ENCODE measurements at places on chromosomes 6 and 20. TPM values are rescaled to one million over a fixed set of nuclear protein-coding genes. Genes with fewer than 3 reads are reported as not detected.

DNA sequence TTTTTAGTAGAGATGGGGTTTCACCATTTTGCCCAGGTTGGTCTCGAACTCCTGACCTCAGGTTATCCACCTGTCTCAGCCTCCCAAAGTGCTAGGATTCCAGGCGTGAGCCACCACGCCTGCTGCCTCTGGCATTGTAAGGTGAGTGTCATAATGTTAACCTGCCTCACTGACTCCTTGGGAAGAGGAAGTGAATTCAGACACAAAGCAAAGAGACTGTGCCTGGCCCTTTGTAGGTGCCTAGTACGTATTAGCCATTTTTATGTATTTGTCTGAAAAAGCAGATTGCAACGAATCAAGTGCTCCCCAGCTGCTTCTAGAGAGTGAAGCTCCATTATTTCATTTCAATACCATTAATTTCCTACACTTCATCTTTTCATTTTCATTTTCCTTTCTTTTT, 260.5 kb downstream of the SAMD5 start:
- no peak overlapping the region for H3K27ac ChIP-seq
- no peak overlapping the region for H3K4me3 ChIP-seq
- DNase-seq: no peak
- no peaks in the 10 kb centered on the region for H3K36me3 ChIP-seq

GRCh38 chr6:67792996-67793395, 842.1 kb upstream of the ADGRB3 start:
- no peaks in the 10 kb centered on the region for H3K36me3 ChIP-seq
- H3K27me3 ChIP-seq: no peaks in the 10 kb centered on the region

Gene C6orf132
- total RNA-seq: 1.5 TPM

Gene HMGCLL1
- total RNA-seq: 0.43 TPM

DNA sequence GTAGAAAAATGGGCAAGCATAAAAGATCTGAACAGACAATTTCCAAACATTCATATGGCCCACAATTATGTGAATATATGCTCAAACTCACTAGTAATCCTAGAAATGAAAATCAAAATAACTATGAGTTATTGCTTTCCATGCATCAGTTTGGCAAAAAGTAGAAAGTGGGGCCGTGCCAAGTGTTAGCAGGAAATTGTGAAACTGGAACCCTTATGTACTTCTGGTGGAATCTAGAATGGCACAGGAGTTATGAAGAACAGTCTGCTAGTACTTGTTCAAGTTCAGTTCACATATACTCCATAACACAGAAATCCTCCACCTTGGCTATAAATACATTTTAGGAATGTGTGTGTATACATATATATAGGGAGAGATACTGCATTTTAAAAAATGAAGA, 89.8 kb downstream of the EYA2 start:
- H3K27ac ChIP-seq: no peak overlapping the region
- DNase-seq: no peak
- H3K27me3 ChIP-seq: no peaks in the 10 kb centered on the region
- H3K4me3 ChIP-seq: no peak overlapping the region

- no peaks in the 10 kb centered on the region for H3K27me3 ChIP-seq
- H3K4me1 ChIP-seq: no peaks in the 10 kb centered on the region
- no peak overlapping the region for H3K4me3 ChIP-seq
- no peaks in the 10 kb centered on the region for H3K36me3 ChIP-seq
Observed at GRCh38 chr6:14380086-14380820, 262.7 kb downstream of the CD83 start.

- H3K36me3 ChIP-seq: peaks cover 60% of the 10 kb centered on the region
- H3K27me3 ChIP-seq: no peaks in the 10 kb centered on the region
- peaks cover 31% of the 10 kb centered on the region for H3K4me1 ChIP-seq
Observed at GRCh38 chr6:166928644-166929541, 27.5 kb downstream of the RNASET2 start.

- no peak overlapping the region for H3K27ac ChIP-seq
- no peak overlapping the region for H3K4me3 ChIP-seq
- no peak for DNase-seq
- peaks cover 31% of the 10 kb centered on the region for H3K4me1 ChIP-seq
- peaks cover 36% of the 10 kb centered on the region for H3K36me3 ChIP-seq
Observed at GRCh38 chr20:38982291-38982690, 20.1 kb downstream of the DHX35 start.

DNA sequence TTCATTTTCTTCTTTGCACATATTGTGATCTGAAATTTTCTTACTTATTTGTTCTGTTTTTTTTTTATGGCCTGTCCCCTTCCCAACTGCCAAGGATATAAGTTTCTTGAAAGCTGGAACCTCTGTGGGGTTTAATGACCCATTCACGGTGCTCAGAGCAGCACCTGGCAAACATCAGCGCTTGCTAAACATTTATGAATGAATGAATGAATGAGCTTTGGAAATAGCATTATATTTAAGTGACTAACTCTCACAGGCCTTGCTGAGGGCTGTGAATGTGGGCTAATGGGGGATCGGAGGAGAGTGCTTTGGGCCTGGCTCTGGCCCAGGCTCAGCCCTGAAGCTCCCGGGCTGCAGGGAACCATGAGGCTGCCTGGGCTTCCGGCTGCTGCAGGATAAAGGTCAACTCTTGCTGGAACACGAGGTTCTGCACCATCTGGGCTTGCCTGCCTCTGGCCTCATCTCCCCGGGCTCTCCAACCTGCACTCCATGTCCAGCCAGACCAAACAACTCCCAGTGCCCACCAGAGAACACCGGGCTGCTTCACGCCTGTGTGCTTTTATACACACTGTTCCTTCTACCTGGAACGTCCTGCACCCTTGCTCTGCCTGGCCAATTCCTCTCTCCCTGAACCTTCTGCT, 14.6 kb upstream of the ARMC12 start:
- no peaks in the 10 kb centered on the region for H3K36me3 ChIP-seq
- H3K27ac ChIP-seq: no peak overlapping the region
- DNase-seq: peak; percentile 59
- H3K27me3 ChIP-seq: no peaks in the 10 kb centered on the region

DNA sequence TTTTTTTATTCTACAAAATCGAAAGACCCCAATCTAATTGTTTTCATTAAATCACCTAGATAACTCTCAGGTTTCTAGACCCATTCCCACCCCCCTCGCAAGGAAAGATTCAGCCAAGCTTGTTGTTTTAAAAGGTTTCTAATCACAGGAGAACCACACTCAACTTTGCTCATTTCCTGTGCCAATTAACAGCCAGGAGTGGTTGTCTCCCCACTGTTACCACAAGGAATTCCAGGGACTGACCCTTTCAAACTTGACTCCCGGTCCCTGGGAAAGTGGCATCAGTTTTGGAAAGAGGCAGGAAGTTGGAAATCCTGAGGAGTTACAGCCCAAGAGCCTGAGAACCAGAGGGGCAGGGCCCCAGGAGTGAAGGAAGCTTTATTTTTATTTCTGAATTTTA, 561.3 kb upstream of the JAG1 start:
- H3K36me3 ChIP-seq: no peaks in the 10 kb centered on the region
- no peak for DNase-seq
- H3K27me3 ChIP-seq: no peaks in the 10 kb centered on the region
- H3K4me3 ChIP-seq: no peak overlapping the region
- no peak overlapping the region for H3K27ac ChIP-seq
- H3K4me1 ChIP-seq: peaks cover 11% of the 10 kb centered on the region

Gene VGLL2
- total RNA-seq: 4.2 TPM

Gene EBF4
- total RNA-seq: 2.2 TPM

DNA sequence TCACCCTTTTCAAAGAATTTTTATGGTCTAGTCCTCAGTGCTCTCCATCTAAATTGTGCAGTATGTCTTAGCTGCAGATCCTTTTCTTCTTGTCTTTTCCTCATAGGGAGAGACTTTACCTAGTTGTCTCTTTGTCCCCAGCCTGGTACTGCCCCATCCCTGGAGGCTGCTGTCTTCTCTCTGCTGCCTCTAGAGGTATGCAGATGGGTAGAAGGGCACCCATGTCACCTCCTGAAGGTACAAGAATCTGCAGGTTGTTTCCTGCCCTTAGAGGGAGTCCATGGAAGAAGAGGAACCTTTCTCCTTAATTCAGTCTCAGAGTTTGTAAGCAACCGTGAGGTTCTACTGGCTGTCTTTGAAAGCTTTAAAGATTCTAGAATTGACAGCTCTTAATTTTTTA, 39.1 kb downstream of the MCM8 start:
- H3K4me1 ChIP-seq: no peaks in the 10 kb centered on the region
- no peaks in the 10 kb centered on the region for H3K27me3 ChIP-seq
- DNase-seq: no peak
- H3K4me3 ChIP-seq: no peak overlapping the region
- H3K27ac ChIP-seq: no peak overlapping the region

DNA sequence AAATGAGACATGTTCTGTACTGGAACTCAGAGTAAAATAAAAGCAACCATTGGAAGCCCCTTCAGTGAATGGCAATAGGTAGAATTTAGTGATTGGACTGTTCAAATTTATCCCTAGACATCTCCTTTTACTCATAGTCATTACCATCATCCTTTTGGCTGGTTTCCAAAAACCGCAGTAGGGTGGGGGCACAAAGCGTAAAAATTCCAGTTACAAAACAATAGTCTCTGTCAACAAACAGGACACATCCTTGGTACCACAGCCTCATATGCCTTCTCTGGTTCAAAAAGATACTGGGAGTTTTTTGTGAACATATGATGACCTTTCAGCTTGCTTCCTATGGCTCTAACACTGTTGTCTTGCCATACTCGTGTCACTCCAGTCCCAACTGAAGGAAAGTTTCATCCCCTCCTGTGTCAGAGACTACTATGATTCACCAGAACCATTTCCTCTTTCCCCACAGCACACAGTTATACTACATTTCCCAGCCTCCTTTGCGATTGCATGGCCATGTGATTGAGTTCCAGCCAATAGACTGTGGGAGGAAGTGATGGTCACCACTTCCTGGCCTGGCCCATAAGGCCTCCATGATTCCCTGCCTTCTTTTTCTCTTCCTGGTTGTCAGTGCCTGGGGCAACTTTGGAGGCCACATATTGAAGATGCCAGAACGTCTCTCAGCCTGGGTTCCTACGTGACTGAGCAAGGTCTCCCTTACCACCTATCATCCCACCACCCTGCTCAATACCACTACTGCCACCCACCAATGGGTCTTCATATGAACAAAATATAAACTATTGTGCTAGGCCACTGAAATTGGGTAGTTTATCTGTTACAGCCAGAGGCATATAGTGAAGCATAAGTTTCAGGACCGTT, 162.4 kb downstream of the ID4 start:
- no peaks in the 10 kb centered on the region for H3K36me3 ChIP-seq
- H3K27ac ChIP-seq: no peak overlapping the region
- no peaks in the 10 kb centered on the region for H3K4me1 ChIP-seq
- peaks cover 12% of the 10 kb centered on the region for H3K27me3 ChIP-seq

Gene VWA7
- 23.7 TPM for total RNA-seq

DNA sequence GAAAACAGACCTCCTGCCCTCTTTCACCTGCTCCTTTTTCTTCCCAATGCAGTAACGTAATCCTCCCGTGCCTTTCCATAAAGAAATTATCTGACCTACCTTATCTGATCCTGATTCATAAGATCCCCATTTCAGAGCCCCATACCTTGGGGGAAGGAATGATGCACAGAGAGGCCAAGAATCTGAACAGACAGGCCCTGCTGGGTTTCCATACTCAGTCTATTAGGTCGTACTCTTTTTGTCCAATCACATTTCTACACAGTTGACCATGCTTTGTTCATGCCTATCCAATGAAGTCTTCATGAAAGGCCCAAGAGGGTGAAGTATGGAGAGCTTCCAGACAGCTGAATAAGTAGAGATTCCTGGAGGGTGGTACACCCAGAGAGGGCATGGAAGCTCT, 25.3 kb downstream of the SRPK1 start:
- no peaks in the 10 kb centered on the region for H3K27me3 ChIP-seq
- no peaks in the 10 kb centered on the region for H3K36me3 ChIP-seq
- no peak overlapping the region for H3K4me3 ChIP-seq
- DNase-seq: no peak
- H3K4me1 ChIP-seq: no peaks in the 10 kb centered on the region

DNA sequence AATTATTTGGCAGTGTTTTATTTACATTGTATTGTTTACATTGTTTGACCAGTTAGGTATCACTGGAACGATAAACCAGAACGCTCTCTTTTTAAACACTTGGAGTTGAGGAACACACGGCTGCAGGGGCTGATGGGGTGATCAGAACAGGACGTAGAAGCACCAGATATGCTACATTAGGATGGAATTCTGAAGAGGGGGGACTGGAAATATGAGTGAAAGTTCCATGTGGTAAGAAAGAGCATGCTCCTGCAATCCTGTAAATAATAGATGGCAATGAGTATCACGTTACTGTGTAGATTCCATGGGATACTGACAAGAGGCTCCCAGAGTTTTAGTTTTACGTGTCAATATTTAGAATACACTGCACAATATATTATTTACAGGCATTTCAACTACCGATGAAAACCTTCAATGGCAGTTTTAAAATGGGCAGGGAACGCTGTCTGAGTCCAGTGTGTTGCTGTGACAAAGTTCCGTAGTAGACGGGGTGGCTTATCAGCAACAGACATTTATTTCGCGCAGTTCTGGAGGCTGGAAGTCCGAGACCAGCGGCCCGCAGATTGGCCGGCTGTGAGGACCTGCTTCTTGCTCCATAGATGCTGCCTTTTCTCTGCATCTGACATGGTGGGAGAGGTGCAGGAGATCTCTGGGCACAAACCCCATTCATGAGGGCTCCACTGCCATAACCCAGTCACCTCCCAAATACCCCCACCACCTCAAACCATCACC, 43.1 kb downstream of the SYNJ2 start:
- no peak for DNase-seq
- H3K27me3 ChIP-seq: no peaks in the 10 kb centered on the region
- no peak overlapping the region for H3K27ac ChIP-seq
- no peak overlapping the region for H3K4me3 ChIP-seq

DNA sequence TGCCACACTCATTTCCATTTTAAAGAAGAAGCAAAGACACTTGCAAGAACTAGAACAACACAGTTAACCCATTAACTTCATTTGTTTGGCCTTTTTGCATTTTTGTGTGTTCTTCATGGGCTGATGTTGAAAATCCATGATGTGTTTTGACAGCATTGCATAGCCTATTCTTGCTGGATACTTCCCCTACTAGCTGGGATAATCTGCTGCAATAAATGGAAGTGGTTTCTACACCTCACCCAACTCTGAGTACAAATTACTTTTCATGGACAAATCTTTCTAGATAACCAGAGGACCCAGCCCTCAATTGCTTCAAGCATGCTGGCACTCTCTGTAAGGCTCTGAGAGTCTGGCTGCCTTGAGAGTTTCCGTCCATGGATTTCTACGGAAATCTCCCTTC, 26.5 kb downstream of the CST9L start:
- H3K4me3 ChIP-seq: no peak overlapping the region
- H3K4me1 ChIP-seq: peaks cover 7% of the 10 kb centered on the region
- peaks cover 19% of the 10 kb centered on the region for H3K27me3 ChIP-seq
- no peak for DNase-seq
- no peak overlapping the region for H3K27ac ChIP-seq

Gene SNAP91
- 6.8 TPM for total RNA-seq

- DNase-seq: no peak
- no peaks in the 10 kb centered on the region for H3K4me1 ChIP-seq
- H3K27me3 ChIP-seq: no peaks in the 10 kb centered on the region
- H3K27ac ChIP-seq: no peak overlapping the region
- no peaks in the 10 kb centered on the region for H3K36me3 ChIP-seq
Observed at GRCh38 chr6:169455470-169455869, 201.8 kb upstream of the THBS2 start.

- H3K4me3 ChIP-seq: no peak overlapping the region
- H3K27me3 ChIP-seq: no peaks in the 10 kb centered on the region
- peak overlapping the region; percentile 10 for H3K27ac ChIP-seq
- no peaks in the 10 kb centered on the region for H3K36me3 ChIP-seq
- H3K4me1 ChIP-seq: peaks cover 39% of the 10 kb centered on the region
- DNase-seq: no peak
Observed at GRCh38 chr20:53678315-53678989, 84.8 kb upstream of the ZNF217 start.

- H3K4me3 ChIP-seq: no peak overlapping the region
- H3K27me3 ChIP-seq: no peaks in the 10 kb centered on the region
- no peak overlapping the region for H3K27ac ChIP-seq
Observed at GRCh38 chr20:12077875-12078274, 160.2 kb downstream of the BTBD3 start.

Data from heart right ventricle (tissue), 16 donors.